ENCODE measurements at places on chromosomes 12 and 14.

GRCh38 chr12:104673696-104674482 lies 217.1 kb downstream of the CHST11 start:
- no peak for DNase-seq

- DNase-seq, result no peak
Observed at GRCh38 chr14:79331830-79332229, 879.5 kb downstream of the DIO2 start.

- DNase-seq, result no peak
Observed at GRCh38 chr14:65187421-65188049, 85.2 kb upstream of the MAX start.

- DNase-seq, result no peak
Observed at GRCh38 chr12:104427547-104427938, 29.2 kb upstream of the CHST11 start.

- DNase-seq, result no peak
Observed at GRCh38 chr12:1829306-1829900, 9.0 kb downstream of the LRTM2 start.

GRCh38 chr12:39671898-39672875 lies 52.6 kb upstream of the ABCD2 start:
- DNase-seq, result no peak

DNA sequence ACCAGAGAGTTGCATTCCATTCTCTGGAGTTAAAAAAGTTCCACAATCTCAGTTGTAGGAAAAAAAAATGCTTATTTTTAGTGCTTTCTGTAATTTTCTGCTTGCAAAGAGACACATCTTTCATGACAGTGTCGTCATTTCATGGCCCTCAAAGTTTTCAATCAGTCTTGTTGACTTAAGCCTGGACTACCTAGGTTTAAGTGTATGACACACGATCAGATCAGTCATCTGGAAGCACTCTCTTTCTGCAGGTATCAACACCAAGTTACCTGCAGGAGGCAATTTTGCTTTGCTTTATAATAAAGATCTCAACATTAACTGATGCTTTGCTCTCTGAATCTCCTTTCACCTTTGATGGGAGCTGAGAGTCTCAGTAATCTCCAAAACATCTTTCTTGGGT lies 251.6 kb downstream of the BCAT1 start:
- DNase-seq, result no peak

DNA sequence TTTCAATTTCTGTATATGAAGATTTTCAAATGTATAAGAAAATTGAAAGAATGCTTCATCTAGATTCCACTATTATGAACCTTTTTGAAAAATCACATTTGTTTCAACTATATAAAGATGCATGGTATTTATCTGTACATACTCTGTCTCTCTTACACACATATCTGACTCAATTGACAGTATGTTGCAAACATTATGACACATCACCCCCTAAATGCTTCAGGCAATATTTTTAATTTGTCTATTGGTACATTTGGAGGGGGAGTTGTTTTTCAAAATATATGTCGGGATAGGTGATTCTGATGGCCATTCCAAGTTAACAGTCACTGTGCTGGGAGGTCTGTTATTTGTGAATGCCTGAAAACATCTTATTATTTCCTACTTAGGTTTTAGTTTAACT lies 14.4 kb downstream of the PCNX1 start:
- no peak for DNase-seq

- DNase-seq, result no peak
Observed at GRCh38 chr14:25150401-25150800, 100.5 kb upstream of the STXBP6 start.

- no peak for DNase-seq
Observed at GRCh38 chr12:58764100-58764953, 156.0 kb downstream of the LRIG3 start.

DNA sequence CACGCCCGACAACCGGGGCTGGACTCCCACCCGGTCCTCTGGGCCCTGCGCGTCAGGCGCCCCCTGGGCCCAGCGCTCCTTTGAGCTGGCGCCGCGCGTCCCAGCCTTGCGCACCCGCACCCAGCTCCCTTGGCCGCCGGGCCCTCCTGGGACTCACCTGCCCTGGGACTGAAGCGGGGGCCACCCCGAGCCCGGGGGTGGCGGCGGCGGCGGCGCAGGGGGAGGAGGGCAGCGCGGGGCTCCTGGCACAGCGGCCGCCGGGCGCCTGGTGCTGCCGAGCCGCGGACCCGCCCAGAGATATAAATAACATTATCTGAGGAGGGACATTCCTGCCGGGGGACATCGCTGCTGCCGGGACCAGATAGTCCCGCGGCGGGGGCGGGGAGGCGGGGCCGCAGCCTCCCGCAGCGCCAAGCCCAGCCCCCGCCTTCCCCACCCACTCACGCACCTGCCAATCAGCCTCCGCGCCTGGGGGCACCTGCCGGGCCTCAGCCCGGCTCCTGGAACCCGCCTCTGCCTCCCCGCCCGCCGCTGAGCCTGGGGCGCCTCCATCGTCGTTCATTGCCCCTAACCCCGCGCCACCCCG lies at the start of gene SPTB:
Gene SPTB, minus strand, starts transcription at position 273 of the 586 bp plus-strand sequence. CDS start 56,813 bp downstream, outside the sequence.
- DNase-seq, result peak; percentile 40

Measured in stimulated activated CD8-positive, alpha-beta memory T cell treated with anti-CD3 and anti-CD28 coated beads, Interleukin-2, amount 100 ng/mL, for 1 hour (primary cell).